ENCODE measurements at places on chromosomes 5 and 9.

- no peak for DNase-seq
Observed at GRCh38 chr5:53560028-53560427, 411 bp upstream of the NDUFS4 start.

GRCh38 chr5:72611118-72611730 is 104.0 kb upstream of the ZNF366 start:
- DNase-seq = peak; percentile 3

DNA sequence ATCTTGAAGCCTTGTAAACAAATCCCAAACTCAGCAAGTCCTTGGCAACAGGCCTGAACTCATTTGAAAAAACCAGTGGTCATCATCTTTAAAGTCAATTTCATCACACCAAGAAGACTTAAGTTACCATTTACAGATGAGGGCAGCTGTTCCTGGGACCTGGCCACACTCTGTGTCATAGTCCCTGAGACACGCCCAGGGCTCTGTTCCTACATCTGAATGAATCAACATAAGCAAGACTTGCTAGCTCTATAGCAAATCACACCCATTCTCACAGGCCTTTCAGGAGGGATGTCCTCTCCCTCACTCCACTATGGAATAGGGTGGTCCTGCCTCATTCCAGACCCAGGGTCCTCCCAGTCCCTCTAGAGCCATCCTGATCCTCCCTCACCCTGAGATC is 142.8 kb downstream of the NSG2 start:
- no peak for DNase-seq

GRCh38 chr5:63700241-63700640 is 262.0 kb downstream of the HTR1A start:
- DNase-seq = no peak

- no peak for DNase-seq
Observed at GRCh38 chr5:93192087-93192486, 388.9 kb downstream of the NR2F1-AS1 start.

DNA sequence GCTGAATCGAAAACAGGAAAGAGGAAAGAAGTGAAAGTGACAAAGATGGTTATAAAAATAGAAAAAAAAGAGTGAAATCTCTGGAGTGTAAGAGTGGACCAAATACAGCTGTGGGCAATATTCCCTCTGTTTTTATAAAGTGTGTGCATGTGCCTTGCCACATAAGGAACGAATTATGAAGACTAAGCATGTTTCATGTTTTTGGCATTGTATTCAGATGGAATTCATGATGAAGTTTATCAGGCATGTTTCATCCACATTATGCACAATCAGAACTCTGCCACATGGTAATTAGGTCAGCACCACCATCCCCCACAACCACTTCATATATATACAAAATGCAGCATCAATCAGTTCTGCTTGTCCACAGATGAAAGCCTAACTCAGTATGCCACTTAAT is 348.0 kb downstream of the ZNF608 start:
- DNase-seq = no peak

- DNase-seq = no peak
Observed at GRCh38 chr5:100775533-100775855, 127.6 kb downstream of the ST8SIA4 start.

GRCh38 chr5:161400583-161400982 is 145.9 kb downstream of the GABRB2 start:
- DNase-seq = no peak

DNA sequence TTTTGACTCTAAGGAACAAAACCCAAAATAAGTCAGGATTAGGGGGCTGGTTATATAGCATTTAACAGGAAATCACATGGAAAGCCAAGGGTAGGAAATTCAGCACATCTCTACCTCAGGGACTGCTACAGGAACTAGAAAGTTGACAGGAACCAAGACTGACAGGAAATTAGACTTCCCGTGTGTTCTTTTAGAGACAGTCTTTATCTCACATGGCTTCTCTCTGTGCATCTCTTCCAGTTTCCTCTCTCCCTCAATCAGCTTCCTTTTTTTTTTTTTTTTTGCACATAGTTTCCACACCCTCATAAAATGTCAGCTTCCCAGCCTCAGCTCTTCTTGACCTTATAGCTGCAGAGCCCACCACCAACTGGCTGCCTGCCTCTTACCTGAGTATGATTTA is 4.8 kb downstream of the RECK start:
- DNase-seq = no peak

DNA sequence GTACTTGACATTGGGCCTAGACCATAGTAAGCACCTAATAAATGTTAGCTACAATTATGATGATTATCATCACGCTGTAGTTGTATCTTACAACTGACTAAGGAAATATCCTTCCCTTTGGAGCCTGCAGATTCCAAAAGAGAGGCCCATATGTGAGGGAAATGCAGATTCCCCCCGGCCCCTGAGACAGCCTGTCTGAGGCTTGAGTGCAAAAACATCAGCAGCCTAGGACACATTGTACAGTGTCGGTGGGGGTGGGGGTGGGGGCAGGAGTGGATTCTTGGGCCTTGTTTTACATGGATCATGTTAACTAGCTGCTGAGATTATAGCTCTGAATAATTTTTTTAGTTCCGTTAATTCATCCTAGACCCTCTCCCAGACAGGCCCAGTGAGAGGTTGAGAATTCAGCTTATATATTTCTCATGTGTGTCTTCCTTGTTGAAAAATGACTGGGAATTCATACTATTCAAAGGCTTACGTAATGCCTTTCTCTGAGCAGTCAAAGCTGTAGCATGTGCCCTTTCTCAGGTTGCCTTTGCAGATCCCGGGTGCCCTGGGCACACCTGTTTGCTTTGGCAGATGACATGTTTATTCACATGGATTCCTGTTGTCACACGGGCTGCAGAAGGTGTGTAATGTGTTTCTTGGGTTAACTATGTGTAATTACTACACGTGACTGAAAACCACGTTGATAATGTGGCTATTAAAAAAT is 262.8 kb downstream of the NR3C1 start:
- no peak for DNase-seq

GRCh38 chr9:121133104-121133816 is 58.5 kb downstream of the CNTRL start:
- no peak for DNase-seq

GRCh38 chr9:35789541-35789940 is 1.9 kb upstream of the NPR2 start:
- no peak for DNase-seq

GRCh38 chr5:159826351-159827214 is 89.7 kb upstream of the ADRA1B start:
- no peak for DNase-seq

GRCh38 chr9:99416007-99416406 is 193.9 kb downstream of the SEC61B start:
- no peak for DNase-seq

GRCh38 chr5:152813526-152813925 is 408.4 kb upstream of the NMUR2 start:
- no peak for DNase-seq

GRCh38 chr9:99811598-99812383 is 9.9 kb upstream of the NR4A3 start:
- no peak for DNase-seq

- no peak for DNase-seq
Observed at GRCh38 chr9:134383148-134383547, 56.9 kb downstream of the RXRA start.

GRCh38 chr5:96434201-96434645 is 1.2 kb upstream of the PCSK1 start:
- DNase-seq = no peak

GRCh38 chr5:178688551-178688950 is 41.9 kb downstream of the ZNF354A start:
- no peak for DNase-seq

DNA sequence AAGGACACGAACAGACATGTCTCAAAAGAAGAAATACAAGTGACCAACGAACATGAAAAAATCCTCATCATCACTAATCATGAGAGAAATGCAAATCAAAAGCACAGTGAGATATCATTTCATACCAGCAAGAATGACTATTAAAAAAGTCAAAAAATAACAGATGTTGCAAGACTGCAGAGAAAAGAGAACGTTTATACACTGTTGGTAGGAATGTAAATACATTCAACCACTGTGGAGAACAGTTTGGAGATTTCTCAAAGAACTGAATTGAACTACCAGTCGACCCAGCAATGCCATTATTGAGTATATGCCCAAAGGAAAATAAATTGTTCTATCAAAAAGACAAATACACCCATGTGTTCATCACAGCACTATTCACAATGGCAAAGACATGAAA is 45.7 kb downstream of the FXN start:
- no peak for DNase-seq

DNA sequence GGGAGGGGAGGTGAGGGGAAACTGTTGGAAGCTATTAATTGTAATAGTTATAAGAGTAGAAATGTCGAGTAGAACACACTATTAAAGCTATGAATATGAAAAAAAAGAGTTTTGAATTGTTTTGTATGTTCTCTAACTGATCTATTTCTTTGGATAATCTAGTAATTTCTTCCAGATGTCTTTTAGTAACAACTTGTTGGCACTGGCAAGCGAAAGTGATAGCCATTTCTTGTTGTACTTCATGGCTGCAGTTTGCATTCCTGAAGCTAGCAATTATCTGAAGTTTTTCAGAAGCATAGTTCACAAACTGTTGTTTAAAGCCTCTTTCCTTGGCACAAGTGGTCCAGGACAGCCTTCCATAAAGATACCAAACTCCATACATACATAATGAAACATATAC is 49.4 kb upstream of the SPATA31C2 start:
- DNase-seq = no peak

DNA sequence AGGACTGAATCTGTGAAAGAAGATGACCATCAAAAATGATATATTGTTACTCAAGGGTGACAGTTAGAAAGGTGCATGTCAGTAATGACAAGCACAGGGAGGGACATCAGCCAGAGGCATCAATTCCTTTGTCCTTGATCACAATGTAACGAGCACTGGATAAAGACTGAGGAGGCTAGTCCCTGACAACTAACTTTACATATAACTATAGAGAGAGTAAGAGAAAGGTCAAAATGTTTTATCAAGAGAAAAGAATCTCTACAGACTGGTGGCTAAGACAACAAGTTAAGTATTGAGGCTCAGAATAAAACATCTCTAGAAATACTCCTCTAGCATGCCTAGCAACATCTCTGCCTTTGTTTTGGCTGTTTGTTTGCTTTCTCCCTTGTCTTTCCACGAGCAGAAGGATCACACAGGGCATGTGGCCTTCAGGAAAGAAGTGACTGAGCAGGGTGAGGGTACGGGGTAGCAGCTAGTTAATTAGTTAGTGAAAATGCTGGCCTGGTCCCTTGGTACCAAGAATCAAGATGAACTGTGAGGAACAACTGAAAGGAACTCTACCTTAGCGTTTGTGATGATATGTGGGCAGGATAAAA is 724.1 kb upstream of the MEF2C start:
- no peak for DNase-seq

DNA sequence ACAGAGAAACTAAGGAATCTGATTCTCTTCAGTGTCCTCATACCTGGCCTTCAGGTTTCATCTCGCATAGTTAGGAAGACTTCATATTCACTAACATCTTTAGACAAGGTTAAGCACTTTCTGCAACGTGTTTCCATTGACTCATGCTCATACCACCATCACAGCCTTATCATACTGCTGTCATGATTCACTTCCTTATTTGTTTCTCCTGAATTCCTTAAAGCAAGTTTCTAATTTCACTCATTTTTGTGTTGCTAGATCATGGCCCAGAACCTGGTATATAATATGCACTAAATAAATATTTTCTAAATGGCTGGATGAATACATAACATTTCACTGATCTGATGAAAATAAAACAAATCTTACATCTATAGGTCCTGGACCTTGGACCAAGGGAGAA is 472.9 kb downstream of the PRELID2 start:
- DNase-seq = no peak

DNA sequence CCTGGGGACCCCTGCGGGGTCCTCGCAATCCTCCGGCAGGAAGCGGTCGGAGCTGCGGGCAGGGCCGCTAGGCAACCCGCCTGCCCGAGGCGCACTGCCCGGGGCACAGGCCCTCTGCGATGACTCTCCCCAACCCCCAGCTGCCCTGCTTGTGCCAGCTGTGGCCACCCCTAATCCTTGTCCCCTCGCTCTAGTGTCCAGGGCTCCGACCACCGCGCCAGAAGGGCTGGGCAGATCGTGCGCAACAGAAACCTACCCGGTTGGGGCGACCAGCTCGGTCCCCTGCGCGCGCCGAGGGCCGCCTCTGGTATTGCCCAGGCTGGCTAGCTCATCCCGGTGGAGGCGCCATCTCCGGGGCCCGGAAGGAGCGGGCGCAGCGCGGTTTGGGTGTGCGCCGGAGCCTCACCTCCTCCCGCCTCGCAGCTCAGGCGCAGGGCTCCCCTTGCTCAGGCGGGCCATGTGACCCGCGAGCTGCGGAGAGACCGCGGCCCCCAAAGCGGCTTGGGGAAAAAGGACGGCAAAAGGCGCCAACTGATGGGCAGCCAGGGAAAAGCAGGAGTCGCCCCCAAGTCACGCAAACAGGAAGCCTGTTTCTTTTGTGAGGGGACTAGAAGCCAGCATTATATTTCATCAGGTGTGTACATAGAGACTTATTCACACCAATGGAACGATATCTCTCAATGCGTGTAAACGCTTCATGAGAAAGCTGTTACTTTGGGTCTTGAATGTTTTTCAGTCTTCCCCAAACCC is 46.8 kb upstream of the RNF20 start:
- DNase-seq = no peak

DNA sequence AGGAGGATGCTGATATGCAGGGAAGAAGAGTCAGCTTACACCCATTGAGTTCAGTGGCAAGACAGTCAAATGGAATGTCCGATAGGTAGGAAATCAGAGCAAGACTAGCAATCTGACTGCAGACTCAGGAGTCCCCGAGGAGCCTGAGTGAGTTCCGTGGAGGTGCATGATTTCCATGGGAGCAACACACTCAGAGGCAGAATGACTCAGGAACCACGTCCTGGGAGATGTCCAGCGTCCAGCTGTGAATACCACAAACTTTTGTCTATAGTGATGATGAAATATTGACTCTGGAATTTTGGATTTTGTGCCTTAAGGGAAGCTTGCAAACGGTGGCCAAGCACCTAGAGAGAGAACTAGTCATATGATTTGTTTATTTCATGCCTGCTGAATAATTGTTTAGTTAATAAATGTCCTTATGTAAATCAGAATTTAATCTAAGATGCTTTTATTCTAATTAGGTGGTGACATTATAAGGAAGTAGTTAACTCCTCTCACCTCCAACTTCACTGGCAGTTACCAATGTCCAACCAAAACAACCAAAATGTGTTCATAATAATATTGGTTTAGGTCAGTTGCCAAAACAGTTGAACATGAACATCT is 100.4 kb downstream of the PDE4D start:
- no peak for DNase-seq

GRCh38 chr9:88660611-88661010 is 125.6 kb downstream of the NXNL2 start:
- DNase-seq = no peak

- no peak for DNase-seq
Observed at GRCh38 chr9:134382733-134383132, 56.5 kb downstream of the RXRA start.

DNA sequence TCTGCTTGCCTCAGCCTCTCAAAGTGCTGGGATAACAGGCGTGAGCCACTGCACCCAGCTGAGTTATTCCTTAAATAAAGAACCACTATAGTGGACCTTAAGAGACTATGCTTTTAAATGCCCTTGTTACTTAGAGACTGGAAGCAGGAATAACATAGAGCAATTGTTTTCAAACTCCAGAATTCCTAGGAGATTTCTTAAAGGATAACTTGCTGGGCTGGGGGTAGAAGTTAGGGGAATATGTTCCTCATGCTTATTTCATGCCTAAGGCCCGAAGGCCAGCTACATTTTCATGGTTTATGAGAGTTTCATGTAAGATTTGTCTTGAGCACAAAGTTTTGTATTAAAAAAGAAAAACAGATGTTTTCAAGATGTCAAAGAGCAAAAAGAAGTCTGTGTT is 48.2 kb downstream of the CSNK1A1 start:
- DNase-seq = no peak

- no peak for DNase-seq
Observed at GRCh38 chr9:90803860-90804593, 2.4 kb downstream of the SYK start.

All from activated naive CD4-positive, alpha-beta T cell (primary cell).